ENCODE measurements at places on chromosomes 16 and 17.

GRCh38 chr17:63390090-63390489, 56.0 kb downstream of the CYB561 start:
- DNase-seq, result no peak

DNA sequence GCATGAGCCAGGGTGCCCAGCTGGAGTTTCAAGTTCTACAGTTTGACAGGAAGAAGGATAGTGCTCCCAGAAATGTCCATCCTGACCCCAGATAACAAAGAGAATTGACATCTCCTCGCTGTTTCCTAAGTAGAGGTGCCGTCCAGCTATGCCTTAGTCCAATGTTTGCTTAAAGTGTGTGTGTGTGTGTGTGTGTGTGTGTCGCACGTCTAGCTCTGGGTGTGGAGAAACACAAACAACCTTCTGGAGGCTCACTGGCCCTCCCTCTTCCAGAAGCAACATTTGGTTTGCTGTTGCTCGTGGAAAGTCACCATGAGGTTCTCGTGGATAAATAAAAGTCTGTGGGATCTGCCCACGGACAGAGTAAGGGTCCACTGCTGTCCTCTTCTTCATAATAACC, 22.1 kb downstream of the EMP2 start:
- no peak for DNase-seq

- no peak for DNase-seq
These were observed 36.5 kb upstream of the BCAS3 start for GRCh38 chr17:60641126-60641525.

DNA sequence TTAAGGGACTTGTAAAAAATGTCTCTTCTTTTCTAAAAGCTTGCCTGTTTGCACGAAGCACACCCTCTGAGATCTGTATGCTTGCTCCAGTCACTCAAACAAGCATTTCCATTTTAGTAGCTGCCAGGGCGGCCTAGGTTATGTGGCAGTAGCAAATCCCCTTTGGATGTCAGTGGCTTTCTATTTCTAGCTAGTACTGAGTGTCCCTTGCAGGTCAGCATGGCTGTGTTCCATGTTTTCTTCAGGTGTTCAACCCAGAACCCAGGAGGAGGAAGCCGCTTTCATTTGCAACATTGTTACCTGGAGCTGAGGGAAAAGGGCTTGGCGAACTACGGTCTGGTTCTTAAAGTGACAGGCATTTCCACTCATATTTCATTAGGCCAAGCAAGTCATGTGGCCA, 36.4 kb downstream of the FOXL1 start:
- no peak for DNase-seq

DNA sequence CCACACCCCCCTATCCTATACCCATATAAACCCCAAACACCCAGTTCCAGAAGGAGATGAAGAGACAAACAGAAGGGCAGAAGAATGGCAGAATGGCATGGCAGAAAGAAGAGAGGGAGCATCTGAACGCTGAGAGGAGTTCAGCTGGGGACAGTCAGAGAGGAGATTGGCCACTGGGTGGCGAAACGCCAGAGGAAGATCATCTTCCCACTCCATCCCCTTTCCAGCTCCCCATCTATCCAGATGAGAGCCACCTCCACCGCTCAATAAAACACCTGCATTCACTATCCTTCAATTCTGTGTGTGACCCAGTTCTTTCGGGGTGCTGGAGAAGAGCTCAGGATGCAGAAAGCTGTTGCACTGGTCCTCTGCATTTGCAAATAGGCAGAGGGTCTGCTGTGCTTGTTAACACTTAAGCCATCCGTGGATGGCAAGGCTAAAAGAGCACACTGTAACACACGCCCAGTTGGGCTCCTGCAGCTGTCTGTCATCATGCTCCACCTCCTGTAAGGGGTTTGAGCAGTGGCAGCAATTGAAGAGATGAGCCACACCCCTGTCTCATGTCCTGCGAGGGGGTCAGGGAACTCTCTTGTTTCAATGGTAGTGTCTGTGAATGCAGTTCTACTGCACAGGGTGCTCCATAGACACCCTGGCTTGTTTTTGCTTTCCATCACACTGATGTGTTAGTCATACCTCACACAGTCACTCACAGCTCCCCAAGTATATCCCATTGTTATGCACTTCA, 1034.8 kb upstream of the RBFOX1 start:
- no peak for DNase-seq

DNA sequence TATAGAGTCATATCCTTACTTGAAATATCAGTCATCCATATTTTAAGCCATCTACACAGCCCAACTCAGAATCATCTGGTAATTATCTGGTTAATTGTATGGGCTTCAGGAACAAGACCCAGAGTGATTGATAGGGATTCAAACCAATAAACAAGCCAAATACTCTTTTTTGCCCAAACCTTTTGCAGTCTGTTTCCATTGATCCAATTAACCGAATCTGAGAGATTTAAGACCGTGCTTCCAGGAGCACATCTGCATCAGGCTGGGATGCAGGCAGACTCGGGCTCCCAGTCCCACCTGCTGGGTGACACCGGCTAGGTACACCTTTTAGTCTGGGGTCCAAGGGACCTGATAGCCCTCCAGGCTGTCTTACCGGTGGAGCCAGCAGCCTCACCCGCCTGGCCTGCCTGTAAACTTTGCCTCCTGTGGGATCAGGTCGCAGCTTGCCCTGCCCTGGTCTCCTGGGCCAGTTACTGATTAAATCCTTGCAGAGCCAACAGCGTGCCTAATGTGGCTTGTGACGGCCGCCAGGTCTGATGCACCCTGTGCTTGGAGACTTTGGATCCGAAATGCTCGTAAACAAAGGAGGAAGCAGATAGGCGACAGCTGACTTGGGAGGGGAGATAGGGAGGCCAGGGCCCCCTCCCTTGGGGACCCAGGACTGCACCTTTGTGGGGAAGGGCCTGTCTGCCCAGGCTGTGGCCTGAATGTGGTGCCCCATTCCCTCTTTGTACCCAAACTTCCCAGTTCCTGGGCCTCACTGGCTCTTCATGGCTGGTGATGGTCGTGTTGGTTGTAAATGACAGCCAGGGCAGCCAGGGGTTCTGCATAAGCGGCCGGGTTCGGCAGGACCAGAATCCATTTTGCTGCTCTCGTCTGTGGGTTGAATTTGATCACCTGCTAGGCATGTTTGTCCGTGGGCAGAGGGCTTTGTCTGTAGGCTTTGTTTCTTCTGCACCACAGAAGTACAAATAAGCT, 3.8 kb downstream of the CMIP start:
- DNase-seq, result peak; percentile 29

GRCh38 chr16:70605283-70605657, 41.1 kb upstream of the IL34 start:
- DNase-seq, result no peak

DNA sequence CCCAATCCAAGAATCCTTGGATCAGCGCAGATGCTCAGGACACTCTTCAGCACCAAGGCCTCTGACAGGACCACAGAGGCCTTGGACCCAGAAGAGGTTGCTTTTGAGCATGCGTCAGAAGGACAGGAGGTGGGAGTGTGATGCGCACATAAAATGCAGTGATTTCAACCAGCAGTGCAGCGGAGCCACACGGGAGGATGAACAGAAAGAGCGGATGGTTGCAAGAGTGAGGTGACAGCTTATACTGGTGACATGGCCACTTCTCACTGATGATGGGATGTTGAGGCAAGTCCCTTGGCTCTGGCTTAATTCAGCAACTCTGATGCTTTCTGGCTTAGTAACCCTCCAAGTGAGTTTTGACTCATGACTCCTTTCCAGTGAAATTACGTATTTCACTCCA, 25.2 kb upstream of the ERN1 start:
- DNase-seq, result no peak

DNA sequence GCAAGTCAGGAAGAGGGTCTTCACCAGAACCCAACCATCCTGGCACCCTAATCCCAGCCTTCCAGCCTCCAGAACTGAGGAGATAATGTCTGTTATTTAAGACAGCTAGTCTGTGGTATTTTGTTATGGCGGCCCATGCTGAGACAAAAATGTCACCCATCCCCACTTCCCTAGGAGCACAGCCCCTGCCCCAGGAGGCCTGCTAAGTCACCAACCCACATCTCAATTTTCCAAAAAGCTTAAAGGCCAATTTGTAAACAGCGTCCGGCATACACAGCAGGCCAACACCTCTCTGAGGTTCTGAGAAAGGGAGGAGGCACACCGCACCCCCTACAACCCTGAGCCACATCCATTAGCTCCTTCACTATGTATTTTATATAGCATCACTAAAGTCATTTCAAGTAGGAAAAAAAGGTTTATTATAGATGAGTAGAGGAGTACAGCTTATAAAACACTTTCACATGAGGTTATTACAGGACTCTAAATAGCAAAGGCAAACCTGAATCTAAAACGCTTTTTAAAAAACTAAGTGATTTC, 6.9 kb downstream of the TMEM170A start:
- no peak for DNase-seq

DNA sequence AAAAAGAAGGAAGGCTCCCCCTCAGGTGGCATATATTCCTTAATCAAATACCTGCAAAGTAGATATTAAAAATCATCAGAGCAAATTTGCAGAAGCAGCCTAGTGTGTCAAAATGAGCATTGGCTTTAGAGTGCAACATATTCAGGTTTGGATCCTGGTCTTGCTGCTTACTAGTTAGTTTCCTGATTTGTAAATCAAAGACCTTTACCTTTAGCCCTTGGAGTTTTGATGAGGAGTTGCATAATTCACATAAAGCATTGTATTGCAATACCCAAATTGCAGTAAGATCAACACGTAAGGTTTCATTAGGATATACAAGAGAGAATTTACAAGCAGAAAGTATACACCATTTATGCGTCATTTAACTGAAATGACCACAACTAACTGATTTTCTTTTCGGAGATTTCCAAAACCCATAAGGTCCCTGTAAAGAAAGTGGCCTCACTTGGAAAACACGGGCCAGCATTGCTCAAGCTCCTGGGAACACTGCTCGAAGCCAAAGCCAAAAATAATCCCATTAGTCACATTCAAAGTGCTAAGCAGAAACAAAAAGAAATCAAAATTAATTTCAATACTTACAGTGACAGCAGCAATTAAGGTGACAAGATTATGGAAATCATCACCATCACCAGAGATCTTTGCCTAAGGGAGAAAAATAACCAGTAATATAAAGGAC, 415.9 kb upstream of the ERCC4 start:
- no peak for DNase-seq

- DNase-seq, result no peak
These were observed 1.5 kb downstream of the TGFB1I1 start for GRCh38 chr16:31473264-31473984.

DNA sequence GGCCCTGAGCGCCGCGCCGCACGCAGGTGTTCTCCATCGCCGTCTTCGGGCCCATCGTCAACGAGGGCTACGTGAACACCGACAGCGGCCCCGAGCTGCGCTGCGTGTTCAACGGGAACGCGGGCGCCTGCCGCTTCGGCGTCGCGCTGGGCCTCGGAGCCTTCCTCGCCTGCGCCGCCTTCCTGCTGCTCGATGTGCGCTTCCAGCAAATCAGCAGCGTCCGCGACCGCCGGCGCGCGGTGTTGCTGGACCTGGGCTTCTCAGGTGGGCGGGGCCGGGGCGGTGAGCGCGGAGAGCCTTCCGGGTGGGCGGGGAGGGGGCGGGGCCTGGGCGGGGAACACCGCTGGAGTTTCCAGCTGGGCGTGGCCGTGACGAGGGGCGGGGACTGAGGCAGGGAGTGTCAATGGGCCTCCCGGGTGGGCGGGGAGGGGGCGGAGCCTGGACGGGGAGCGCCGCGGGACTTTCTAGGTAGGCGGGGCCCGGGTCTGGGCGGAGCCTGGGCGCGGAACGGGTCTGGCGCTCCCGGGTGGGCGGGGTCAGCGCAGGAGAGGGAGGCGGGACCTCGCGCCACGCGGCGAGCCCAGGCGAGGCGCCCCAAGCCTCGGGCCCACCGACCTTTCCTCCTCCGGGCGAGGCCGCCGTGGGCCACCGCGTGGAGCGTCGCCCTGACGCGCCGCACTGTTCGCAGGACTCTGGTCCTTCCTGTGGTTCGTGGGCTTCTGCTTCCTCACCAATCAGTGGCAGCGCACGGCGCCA, 2.4 kb downstream of the SYNGR3 start:
- no peak for DNase-seq

- no peak for DNase-seq
These were observed 21.6 kb downstream of the LASP1 start for GRCh38 chr17:38891441-38891840.

DNA sequence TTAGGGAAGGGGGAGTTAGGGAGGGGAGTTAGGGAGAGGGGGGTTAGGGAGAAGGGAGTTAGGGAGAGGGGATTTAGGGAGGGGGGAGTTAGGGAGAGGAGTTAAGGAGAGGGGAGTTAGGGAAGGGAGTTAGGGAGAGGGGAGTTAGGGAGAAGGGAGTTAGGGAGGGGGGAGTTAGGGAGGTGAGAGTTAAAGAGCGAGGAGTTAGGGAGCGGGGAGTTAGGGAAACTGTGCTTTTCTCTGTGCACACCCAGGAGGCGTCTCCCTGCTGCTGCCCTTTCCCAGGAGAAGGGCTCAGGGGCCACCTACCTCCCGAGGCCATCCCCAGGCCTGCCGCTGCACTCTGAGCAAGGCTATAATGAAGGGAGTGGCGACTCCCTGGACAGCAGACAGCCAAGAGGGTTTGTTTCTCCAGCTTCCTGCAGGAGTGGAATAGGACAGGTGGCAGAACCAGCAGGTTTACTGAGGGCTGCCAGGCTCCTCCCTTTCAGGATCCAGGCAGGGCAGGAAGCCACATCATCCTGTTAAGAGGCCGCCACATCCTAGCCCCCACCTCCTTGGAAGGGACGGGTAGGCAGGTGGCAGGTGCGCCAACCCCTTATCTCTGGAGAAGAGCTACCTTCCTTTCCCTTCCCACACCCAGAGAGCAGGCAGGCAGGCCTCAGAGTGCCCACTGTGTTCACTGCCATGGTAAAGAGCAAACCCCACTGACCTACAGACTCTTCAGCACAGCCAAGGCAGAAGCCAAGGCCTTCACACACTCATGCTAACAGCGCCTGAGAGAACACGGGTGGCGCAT, 4.3 kb downstream of the CANT1 start:
- peak; percentile 82 for DNase-seq

DNA sequence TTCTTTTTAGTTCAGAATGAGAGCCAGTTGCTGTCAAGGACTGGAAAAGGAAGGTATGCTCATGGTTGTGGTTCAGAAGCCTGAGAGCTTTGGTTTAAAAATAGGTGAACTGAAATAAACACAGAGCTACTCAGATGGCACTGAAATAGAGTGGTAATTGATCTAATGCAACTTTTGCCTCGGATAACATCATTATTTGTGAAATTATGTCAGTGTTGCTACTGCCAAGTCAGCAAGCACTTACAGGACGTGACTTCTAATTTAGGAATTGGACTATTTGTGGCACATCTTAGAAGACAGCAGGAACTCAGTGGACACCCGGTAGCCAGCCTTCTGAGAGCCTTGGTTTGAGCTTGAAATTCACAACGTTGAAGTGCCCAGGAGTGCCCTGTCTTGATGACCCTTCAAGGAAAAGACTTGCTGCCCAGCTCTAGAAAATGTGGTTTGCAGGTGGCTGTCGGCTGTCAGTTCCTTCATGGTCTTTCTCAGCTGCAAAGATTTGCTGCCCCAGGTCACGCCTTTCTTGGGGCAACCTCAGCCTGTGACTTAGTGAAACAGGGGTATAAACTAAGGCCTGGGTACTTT, 42.0 kb upstream of the XYLT1 start:
- no peak for DNase-seq

- no peak for DNase-seq
These were observed 1.2 kb downstream of the USP7 start for GRCh38 chr16:8962393-8963009.

GRCh38 chr16:754656-755055, 5.9 kb upstream of the MSLN start:
- no peak for DNase-seq

Measured in NCI-H2171 (cell line).